Fibroblast of pulmonary artery (primary cell): ENCODE measurements at places on chromosomes 1 and 21.

DNA sequence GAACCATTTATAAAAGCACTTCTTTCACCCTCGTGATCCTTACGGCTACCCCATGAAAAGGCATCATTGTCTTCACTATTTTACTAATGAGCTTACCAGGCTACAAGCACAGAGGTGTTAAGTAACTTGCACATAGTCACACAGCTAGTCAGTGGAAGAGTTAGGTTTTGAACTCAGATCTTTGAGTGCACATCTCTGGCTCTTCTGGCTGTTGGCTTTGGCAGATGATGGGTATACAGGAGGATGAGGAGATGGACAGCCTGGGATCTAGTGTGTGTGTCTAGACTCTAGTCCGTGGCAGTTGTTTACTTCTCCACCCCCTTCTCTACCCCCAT is 11.6 kb downstream of the VANGL2 start:
- DNase-seq: no peak

DNA sequence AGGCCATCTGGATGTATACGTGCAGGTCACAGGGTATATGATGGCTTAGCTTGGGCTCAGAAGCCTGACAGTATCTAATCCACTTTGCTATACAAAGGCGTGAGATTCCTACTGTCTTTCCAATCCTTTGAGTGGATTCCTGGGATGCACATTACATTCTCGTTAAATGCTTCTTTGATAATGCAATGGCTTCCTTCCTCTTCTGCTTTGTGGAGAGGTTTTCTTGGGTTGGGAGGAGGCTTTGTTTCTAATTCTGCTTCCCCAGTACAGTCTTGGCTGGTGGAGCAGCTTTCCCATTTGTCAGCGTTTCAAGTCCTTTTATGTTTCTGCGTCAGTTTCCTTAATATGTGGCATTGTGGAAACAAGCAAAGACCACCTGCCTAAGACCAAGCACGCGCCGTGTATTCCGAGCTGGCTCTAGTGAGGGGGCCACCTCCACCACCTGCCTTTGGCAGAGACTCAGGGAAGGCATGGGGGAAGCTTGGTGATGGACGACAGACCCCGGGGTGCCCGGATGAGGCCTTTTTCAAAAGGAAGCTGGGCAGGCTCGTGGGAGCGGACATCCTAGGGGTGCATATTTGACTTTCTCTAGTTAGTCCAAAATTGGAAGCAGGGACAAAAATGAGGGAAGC is 72.7 kb downstream of the WDR4 start:
- no peak for DNase-seq

GRCh38 chr1:7430691-7431090 is 340.4 kb upstream of the VAMP3 start:
- DNase-seq: no peak

DNA sequence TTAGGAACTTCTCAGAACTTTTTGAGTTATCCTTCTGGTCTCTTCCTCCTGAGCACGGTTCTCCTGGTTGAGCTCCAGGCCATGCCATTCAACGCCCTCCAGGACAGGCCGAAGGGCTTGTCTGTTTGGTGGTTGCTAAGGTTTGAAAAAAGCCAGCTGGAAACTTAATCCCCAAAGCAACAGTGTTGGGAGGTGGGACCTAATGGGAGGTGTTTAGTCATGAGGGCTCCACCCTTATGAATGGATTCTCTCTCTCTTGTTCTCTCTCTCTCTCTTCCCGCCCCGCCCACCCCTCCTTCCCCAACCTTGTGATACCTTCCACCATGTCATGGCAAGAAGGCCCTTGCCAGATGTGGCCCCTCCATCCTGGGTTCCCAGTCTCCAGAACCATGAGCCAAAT is 829 bp downstream of the KCNE1 start:
- no peak for DNase-seq

DNA sequence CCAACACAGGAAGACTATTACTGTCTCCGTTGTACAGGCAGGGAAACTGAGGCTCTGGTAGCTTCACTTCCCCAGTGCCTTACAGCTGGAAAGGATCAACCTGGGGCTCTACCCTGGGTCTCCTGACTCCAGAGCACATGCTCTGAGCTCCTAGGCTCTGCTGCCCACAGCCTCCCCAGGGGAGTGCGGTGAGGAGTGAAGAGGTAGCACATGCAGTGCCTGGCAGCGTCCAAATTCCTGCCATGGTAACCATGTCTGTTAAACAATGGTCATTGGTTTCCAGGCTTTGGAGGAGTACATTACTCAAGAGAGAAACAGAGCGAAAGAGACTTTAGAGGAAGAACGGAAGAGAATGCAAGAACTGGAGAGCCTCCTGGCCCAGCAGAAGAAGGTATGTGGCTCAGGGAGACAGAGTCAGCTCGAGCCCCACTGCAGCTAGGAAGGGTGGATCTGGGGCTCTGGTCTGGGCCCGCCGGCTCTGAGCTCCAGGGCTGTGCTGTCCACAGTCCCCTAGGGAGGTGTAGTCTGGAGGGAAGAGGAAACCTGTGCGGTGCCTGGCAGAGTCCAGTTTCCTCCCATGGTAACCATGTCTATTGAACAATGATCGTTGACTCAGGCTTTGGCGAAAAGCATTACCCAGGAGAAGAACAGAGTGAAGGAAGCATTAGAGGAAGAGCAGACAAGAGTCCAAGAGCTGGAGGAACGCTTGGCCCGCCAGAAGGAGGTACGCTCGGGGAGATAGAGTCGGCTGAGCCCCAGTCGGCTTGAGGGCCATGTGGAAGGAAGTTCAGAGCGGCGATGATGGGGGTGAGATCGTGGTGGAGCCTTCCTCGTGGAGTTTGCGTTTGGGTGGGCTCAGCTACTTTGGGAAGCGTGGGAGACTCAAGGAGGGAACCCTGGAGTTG is 64.6 kb upstream of the EFHD2 start:
- no peak for DNase-seq

GRCh38 chr1:228866468-228866867 is 131.2 kb downstream of the RHOU start:
- peak; percentile 33 for DNase-seq

DNA sequence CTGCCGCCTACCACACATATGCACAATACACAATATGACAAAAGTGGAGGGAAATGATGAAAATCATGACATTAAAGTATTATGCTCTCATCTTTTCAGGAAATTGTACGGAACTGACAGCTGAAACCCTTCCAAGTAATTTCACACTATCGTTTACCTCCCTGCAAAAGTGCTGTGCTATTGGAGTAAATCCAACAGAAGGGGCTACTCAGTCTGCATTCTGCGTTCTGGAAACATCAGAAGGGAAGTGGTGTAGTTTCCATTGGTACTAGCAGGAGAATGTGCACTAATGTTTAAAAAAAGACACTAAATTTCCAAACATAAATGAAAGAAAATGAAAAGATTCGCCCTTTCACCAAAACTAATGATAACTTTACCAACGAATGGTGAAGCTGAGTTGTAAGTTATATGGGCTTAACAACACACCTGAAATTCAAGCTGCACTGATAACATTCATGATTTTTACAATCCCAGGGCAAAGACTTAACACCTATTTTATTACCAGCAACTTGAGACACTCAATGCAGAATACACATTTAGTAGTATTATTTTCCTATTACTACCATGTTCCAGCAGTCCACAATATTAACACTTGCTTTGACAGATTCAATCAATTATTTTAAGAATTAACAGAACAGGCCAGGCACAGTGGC is 3.2 kb downstream of the DENND1B start:
- no peak for DNase-seq
